ENCODE measurements at places on chromosomes 2 and 18. TPM values are rescaled to one million over a fixed set of nuclear protein-coding genes. Genes with fewer than 3 reads are reported as not detected.

SERPINB13 gene
- total RNA-seq: not detected

- no peak for DNase-seq
Observed at GRCh38 chr2:45195916-45196315, 186.7 kb upstream of the SIX2 start.

ITSN2 gene
- total RNA-seq: 46.1 TPM

ZEB2 gene
- 122 TPM for total RNA-seq

PKDCC gene
- total RNA-seq: 74.7 TPM

- no peak for DNase-seq
Observed at GRCh38 chr2:240732911-240733622, 41.4 kb downstream of the AQP12A start.

- DNase-seq: no peak
Observed at GRCh38 chr2:145431181-145431951, 911.4 kb upstream of the ZEB2 start.

CYBRD1 gene
- total RNA-seq: 39.7 TPM

DNA sequence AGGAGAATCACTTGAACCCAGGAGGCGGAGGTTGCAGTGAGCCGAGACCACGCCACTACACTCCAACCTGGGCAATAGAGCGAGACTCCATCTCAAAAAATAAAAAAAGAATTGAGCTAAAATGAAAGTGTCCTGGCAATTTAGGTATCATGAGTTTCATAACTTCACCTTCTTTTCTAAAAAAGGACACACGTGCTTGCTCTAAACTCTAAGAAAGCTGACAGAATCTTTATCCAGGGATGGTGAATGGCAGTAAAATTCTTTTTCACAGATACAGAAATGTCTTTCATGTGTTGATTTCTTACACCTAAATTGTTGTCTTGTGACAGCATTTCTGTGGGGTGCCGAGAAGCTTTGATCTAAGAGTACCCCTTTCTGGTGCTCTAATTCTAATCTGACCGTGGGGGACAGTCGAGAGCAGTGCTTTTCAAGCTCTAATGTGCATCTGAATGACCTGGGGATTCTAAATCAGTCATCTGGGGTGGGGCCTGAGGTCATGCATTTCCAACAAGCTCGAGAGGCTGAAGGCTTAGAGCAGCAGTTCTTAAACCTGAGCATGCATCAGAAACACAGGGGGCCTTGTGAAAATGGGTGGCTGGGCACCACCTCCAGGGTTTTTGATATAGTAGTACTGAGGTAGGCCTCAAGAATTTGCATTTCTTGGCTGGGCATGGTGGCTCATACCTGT, 42.1 kb upstream of the REL start:
- no peak for DNase-seq

MEX3C gene
- 21.6 TPM for total RNA-seq

- DNase-seq: no peak
Observed at GRCh38 chr2:22826703-22827102, 558.3 kb upstream of the KLHL29 start.

DNA sequence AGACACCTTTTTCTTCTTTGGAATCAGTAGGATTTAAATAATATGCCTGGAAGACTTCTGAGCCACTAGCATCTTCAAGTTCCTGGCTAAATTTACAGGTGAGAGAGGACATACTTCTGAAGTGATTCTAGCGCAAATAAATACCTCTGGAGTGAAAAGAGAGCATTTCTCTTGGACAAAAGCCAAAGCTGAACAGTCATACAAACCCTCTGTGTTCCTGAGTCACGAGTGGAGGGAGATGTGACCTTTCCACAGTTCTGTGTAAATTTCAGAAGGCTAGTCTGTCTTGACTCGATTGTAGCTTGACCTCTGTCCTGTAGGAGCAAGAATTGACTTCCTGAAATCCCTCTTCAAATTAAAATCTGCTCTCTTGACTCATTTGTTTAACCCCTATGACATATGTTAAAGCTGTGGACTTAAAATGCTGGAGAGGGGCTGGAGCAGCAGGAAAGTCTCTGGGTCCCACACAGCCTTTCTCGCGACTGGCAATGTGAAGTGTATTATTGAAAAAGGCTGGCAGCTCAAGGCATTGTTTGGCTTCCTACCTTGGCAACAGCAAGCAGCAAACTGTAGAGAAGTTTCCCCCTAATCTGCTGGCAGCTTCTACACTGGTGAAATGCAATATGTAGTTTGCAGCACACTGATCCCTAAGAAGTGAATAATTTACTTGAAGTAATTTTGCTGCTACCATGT, 79.6 kb upstream of the GCFC2 start:
- no peak for DNase-seq

NOL4 gene
- total RNA-seq: 0.67 TPM

- DNase-seq: no peak
Observed at GRCh38 chr2:238695538-238695937, 152.3 kb upstream of the TWIST2 start.

DNA sequence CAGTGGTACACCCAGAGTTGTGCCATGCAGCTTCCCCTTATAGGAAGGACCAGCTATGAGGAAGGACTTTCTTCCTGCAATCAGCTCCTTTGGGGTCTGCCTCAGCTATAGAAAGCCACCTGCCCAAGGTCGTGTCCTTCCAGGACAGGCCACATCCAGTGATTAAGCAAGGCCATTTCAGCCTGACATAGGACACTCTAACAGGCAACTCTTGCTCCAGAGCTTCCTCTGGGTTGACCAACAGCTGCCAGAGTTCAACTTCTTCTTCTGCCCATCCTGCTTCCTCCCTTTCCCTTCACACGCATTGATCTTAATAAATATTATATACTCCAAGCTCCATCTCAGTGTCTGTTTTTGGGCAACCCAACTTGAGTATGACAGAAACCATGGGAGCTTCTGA, 12.8 kb downstream of the LRP2 start:
- no peak for DNase-seq

- no peak for DNase-seq
Observed at GRCh38 chr2:207491086-207491485, 38.7 kb upstream of the CREB1 start.

DNA sequence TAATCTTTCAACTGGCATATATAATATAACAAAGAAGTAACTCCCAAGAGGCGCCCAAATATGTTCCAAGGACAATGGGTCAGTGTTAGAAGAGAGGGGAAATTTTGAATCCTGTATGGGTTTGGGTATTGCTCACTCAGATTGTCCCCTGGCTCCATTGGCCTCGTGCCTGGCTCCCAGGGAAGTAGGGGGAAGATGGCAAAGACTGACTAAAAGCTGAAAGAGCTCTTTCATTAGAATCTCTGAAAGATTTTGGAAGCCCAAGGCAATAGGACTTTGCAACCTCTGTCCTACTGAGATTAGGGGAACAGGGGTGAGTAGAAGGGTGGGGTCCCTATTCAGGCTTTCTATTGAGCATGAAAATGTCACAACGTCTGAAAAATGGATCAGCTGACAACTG, 1272.8 kb upstream of the ZEB2 start:
- DNase-seq: no peak

- DNase-seq: no peak
Observed at GRCh38 chr2:173150087-173150486, 74.4 kb downstream of the MAP3K20 start.

- DNase-seq: no peak
Observed at GRCh38 chr2:12754643-12755042, 37.9 kb downstream of the TRIB2 start.

GRCh38 chr18:44520981-44521667, 159.6 kb upstream of the SETBP1 start:
- no peak for DNase-seq

DNA sequence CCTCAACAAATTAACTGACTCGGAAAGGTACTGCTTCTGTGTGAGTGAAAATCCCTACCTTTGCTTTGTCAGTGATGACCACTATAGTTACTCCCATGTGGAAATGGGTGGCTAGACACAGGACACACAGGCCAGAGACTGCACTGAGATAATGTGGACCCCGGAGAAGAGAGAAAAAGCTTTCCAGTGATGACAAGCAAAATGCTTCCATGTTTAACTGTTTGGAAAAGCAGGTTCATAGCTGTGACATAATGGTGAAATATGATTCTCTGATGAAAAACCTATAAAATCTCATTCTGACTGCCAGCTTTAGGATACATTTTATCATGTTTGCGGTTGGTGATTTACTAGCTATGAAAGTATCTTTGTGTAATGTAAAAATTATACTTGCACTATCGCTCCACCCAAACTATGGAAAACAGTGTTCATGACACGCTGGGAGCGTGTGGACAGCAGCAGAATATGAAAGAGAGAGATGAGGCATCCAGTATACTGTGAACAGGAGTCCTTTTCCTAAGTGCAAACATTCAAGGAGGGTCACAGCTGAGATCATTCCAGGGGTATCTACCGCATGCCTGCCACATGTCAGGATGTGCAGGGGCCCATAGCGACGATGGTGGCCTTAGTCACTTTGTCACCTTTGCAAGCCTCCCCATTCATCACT, 782.7 kb upstream of the SOX11 start:
- DNase-seq: no peak

DNA sequence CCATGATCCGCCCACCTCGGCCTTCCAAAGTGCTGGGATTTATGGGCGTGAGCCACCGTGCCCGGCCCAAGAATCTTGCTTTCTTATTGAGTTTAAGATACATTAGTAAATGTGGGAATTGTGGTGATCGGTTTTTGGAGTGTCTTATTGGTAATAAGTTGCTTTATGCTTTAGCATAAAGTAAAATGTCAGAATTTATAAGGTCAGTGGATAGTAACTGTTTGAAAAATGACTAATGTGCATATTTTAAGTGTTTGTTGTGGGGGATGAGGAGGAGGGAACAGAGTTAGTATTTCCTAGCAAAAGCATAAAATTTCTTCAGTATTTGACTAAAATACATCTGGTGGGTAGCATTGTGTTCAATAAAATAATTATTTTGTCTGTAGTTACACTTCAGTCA, 77.4 kb downstream of the SLC39A10 start:
- DNase-seq: no peak

GRCh38 chr2:86031606-86032005, 74.1 kb downstream of the POLR1A start:
- no peak for DNase-seq

GRCh38 chr18:10051877-10052631, 138.2 kb downstream of the VAPA start:
- no peak for DNase-seq

DNA sequence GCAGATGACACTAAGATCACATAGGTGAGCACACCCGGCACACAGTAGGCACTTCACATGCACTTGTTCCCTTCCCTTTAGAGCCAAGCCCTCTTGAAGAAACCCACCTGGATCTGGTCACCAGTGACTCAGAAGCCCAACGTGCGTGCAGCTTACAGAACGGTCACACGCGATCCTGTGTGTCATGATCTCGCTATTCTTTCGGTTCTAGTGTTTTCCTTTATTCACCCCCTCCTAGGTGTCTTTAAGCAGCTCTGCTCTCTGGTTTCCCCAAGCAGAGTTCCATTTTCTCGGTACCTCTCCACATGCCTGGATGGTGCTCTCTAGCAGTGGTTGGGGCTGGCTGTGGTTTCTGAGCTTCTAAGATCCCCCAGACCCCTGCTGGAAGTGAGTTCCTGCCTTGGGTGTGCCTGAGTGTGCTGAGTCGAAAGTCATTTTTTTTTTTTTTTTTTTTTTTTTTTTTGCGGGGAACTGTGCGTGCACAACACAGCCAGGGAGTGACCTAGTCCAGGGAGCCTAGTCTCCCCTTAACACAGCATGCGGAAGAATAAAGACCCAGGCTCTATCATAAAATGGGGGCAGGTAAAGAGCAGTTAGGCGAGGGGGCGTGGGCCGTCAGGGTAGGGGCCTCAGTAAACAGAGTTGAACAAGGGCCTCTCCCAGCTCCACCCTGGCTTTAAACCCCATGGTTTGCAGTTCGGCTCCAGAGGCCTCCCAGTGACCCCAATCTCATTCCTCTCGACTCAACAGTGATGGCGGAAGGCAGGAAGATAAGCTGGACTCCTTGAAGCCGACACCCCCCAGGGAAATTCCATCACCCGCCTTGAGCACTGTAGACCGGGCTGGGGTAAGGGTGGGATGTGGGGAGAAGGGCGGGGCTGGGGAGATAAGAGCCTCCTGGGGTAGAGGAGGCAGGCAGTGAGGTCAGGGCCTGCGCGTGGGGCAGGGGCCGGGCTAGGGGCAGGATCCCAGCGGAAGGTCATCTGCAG, 29.8 kb upstream of the DNMT3A start:
- no peak for DNase-seq

DNA sequence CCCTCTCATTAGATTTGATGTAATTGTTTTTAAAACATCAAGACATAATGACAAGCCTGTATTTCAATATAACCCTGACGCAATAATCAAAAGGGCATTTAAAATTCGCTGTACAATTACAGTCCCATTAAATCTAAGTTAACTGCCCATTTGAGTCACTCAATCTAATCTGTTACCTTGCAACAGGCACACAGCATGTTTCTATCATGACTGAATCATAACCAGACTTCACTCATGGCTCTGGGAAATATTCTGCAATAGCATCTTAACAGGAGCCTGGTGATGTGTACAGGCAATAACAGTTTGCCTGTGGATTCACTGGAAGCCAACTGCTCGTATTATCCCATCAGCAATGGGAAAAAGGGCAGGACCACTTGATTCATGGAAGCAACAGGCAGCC, 142.3 kb upstream of the NCKAP5 start:
- DNase-seq: no peak

DNA sequence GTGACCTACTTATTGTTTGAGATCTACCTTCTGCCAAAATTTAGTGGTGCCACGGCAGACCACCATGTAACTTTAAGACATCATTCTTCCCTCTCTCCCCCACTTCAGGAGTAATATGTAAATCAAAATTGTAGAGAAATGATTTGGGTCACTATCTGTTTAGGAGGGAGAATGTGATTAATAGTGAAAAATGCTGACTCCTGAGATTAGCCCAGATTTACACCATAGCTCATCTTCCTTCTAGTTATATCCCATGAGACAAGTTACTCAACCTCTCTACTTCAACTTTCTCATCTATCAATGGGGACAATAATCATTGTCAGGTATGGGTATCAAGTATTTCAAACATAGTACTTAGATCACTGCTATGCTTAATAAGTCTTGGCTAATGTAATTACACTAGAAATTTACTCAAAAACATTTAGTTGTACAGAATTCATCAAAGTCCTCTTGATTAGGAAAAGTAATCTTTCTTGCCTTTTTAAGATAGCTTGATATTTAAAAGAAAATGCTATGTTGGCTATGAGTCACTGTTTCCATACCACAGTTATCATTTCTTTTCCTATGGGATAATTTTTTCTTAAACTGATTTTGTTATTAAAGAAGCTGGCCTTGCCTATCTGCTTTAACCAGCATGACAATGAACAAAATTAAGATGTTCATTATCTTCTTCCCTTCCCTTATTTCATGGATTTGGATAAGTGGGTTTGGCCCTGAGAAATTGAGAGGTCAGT, 1038.9 kb upstream of the ZEB2 start:
- DNase-seq: no peak

LIMS4 gene
- total RNA-seq: 4.5 TPM

DNA sequence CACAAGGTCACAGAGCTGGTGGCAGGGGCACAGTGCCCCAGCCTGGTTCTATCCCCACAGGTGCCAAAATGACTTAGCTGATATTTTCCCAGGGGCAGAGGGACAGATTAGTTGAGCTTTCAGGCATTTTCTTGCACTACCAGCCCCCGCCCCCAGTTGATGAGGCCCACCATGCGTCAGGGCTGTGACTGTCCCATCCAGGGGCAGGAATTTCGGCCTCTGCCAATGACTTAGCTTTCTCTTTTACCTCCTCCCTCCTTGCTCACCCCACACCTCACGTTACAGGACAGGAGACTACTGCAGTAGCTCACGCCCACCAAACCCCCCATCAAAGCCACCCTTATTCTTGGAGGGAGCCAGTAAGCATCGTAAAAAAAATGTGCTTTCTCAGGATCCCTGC, 31.5 kb downstream of the MRO start:
- DNase-seq: no peak

ZNF407 gene
- 14.1 TPM for total RNA-seq

PLB1 gene
- total RNA-seq: 2.0 TPM

Data from cardiac septum (tissue), 1 donor.